ENCODE measurements at places on chromosomes 11 and 22.

DNA sequence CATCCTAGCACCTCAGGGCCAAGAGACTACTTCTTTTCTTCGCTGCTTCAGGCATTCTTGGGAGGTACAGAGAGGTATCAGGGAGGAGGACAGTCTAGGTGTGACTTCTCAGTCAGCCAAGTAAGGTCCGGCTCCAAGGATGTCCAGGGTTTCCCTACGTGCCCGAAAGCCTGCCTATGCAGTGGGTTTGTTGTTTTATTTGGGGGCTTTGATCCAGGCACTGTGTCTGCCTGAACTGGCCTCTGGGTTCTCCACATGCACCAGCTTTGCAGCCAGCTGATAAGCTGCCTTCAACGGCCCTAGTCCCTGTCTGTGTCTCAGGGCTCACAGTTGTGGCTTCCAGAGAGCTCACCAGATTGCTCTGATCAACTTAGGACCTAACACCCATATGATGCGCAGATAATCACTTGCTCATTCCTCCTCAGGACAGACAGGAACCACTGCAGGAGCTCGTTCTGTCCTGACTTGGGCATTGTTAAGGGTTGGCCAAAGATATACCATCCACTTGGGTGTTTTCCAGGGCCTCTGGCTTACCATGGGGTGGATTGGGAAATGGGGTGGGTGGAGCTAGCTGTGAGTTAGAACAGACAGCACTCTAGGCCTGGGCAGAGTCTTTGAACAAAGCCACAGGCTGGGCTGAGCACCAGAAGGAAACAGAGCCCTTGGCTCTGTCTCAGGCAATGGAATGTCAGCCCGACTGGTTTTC is 45.5 kb upstream of the CRYBB3 start:
- no peak for DNase-seq

GRCh38 chr11:114075344-114075610 is 15.8 kb downstream of the ZBTB16 start:
- no peak for DNase-seq

DNA sequence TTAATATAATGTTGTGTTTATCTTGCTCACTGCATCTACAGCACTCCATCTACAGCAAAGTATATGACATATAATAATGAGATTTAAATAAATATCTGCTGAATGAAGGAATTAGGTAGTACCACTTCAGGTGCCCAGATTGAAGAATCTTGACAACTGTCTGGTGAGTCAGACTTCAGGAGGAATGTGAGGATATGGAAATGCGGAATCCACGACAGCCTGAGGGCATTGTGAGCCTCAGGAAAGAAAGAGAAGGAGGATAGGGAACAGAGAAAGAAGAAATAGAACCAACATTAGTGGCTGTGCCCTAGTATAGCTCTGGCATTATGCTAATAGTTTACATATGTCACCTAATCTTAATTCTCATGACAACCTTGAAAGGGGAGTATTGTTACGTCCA is 304.4 kb downstream of the AASDHPPT start:
- DNase-seq, result no peak

GRCh38 chr11:9941991-9942390 is 278.1 kb downstream of the SWAP70 start:
- no peak for DNase-seq

GRCh38 chr22:23218867-23219251 is 38.5 kb downstream of the BCR start:
- DNase-seq, result no peak

All from stimulated activated CD4-positive, alpha-beta T cell treated with anti-CD3 and anti-CD28 coated beads, Interleukin-1b, Interleukin-23, amount 100 ng/mL, for 24 hours (primary cell).